ENCODE measurements at places on chromosomes 1 and 21.

DNA sequence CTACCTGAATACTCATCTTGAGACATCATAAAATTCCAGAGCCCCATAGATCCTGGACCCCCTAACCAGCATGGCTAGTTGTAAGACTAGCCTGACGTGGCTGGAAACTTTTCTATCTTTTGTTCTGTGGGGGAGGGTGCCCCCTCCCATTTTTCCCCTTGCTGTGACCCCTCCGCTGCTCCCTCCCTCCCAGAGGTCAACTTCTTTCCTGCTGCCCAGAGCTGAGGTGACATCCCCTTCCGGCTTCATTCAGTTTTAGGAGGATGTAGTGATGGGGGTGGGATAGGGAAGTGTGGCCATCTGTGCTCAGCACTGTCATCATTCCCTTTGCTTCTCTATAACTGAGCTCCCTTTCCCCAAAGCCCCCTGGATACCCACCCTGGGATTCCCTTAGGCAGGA, 4.4 kb upstream of the SLC41A1 start:
- DNase-seq: no peak

GRCh38 chr1:154842635-154843034, 27.4 kb downstream of the KCNN3 start:
- DNase-seq: no peak

- DNase-seq: no peak
These were observed 31.6 kb downstream of the RGS5 start for GRCh38 chr1:163170975-163171676.

- DNase-seq: no peak
These were observed 1.3 kb downstream of the GPA33 start for GRCh38 chr1:167088746-167089417.

- peak; percentile 13 for DNase-seq
These were observed 44.0 kb upstream of the TARDBP start for GRCh38 chr1:10968411-10968826.

DNA sequence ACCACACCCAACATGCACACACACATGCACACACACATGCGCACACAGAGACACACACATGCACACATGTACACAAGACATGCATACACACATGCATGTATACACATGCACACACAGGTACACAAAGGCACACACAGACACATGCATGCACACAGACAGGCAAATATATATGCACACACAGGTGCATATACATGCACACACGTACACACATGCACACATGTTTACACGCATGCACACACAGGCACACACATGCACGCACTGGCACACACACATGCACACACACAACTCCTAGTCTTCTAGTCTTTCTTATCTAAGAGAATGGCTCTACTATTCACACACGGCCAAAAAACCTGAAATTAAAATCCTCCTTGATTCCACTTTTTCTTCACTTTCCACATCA, 222.7 kb upstream of the PLD5 start:
- DNase-seq: no peak

- DNase-seq: no peak
These were observed 2.8 kb downstream of the SRSF10 start for GRCh38 chr1:23977187-23977853.

GRCh38 chr21:44454058-44454457, 1.3 kb upstream of the LRRC3 start:
- no peak for DNase-seq

- peak; percentile 63 for DNase-seq
These were observed 274.8 kb downstream of the PTPRC start for GRCh38 chr1:198913667-198914066.

GRCh38 chr1:118364882-118365281, 179.9 kb upstream of the SPAG17 start:
- DNase-seq: no peak

- DNase-seq: no peak
These were observed 57.2 kb downstream of the LAMC1 start for GRCh38 chr1:183080406-183080805.

DNA sequence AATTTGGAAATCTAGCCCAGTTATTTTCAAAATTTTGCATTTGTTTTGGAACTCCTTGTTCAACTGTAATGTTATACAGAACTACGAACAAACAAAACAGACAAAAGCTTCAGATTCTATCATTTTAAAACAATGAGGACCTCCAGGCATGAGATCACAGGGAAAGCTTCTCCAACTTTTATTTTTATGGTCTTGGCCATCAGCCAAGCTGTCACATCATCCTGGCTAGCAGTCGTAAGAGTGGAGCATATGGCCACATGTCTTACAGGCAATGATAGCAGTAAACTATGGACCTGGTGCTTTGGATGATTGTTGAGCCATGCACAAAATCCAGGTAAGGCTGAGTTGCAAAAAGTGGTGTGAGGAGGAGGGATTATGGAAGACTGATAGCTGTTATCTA, 299.6 kb downstream of the LMX1A start:
- no peak for DNase-seq

DNA sequence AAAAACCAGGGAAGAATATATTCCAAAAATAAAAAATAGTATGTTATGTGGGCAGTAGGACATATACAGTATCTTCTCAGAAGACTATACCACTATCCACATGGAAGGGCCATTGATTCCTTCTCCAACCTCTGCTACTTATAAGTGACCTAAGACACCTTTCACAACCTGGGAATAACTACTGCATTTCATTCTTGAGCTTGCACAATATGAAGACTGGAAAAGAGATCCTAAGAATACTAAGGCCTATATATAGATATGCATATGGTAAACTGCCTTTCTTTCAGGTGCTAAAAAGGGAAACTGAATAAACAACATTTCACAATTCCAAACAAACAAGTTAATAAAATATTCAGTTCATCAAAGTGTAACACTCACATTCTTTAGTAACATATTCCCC, 32.0 kb upstream of the SDC3 start:
- DNase-seq: no peak

GRCh38 chr1:7495962-7496361, 275.1 kb upstream of the VAMP3 start:
- no peak for DNase-seq

DNA sequence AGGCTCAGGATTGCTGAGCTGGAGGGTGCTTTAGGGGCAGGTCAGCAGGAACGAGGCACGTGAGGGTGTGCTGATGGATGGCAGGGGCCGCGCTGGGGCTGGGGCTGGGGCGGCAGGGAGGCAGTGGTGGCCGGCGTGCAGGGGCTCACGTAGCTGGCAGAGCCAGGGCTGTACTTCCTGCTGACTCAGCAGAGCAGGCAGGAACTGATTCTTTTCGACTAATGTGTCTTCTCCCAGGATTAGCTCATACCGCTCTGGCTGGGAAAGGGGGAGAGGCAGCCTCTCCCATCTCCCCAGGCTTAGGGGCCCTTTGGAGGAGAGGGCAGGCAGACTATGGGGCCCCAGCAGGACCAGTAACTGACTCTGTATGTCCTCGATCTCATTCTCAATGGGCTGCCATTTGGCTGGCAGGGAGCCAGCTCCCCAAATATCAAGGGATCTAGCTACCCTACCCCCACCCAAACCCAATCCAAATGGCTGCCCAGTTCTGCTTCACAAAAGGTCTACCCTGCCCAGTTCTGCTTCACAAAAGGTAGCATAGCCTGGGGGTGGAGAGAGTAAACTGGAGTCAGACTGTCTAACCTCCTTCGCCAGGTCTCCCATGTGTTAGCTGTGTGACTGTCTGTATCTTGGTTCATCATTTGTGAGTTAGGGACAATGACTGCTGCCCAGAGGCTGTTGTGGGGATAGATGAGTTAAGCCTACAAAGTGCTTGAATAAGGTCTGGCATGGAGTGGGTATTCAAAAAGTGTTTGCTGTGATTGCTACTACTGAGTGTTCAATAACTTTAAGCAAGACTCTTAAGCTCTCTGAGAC, 100.1 kb upstream of the SLC2A1 start:
- DNase-seq: peak; percentile 96

- DNase-seq: peak; percentile 73
These were observed 15.2 kb downstream of the CDK18 start for GRCh38 chr1:205519541-205520131.

DNA sequence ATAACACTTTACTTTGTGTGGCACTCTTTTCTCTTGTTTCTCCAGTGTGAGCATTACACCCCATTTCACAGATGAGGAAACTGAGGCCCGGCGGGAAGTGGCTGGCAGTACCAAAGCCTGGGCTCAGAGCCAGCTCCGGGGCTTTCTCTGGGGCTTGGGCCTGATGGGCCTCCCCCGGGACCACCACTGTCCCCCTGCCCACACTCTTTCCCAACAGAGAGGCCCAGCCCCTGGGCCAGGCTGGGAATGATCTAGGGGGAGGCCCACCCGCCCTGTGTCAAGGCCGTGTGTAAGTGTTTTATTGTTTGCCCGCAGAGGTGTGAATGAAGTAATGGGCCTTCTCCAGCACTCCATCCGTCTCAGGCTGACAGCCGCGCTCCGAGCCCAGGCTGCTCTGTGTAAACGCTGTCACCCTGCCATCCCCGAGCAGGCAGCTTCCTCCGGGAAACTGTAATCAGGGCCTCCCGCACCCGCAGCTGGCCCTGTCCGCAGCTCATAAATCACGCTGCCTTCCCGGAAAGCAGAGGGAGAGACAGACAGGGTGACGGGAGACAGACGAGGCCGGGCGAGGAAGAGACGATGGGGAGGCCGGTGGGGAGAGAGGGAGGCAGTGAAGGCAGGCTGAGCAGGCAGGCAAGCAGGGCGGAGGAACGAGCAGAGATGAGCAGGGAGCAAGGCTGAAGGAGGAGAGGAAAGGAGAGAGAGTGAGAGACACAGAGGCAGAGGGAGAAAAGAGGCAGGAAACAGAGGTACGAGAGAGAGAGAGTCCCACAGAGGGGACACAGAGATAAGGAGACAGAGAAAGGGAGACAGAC, 109.7 kb upstream of the ZBTB40 start:
- DNase-seq: peak; percentile 77

- DNase-seq: no peak
These were observed 43.6 kb downstream of the LRRN2 start for GRCh38 chr1:204641936-204642335.

DNA sequence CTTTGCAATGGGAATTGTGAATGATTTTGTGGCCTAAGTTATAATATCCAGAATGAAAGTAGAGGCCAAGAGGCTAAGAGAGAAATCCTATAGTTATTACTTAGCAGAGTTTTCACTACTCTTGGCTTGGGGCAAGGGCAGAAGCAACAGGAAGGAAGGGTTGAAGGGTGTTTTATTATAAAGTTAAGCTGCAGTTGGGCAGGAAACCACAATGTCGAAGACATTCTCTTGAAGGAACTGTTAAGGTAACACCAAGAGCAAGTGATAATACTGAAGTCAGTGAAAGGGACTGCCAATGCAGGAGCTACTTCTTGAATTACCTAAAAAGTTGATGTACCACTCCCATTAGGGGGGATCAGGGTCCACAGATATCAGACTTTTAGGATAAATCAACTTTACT, 8.3 kb downstream of the XCL2 start:
- no peak for DNase-seq

GRCh38 chr1:78143152-78143551, 97.4 kb downstream of the GIPC2 start:
- no peak for DNase-seq
